ENCODE measurements at places on chromosomes 12 and 14.

DNA sequence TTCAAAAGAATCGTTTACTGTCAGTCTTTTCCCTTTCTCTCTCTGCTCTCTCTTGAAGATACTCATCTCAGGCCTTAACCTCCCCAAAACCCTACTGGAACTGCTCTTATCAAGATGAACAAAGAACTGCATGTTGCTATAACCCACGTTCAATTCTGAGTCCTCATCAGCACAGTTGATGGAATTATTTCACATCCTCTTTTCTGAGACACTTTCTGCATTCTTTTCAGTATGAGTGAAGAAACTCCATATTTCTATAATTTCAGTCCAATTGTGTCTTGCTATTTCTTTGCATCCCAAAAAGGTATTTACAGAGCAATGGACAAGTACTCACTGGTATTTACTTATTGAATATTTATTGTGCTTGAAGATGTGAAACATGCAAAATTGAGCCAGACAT is 160.1 kb upstream of the CPNE8 start:
- no peak for DNase-seq

DNA sequence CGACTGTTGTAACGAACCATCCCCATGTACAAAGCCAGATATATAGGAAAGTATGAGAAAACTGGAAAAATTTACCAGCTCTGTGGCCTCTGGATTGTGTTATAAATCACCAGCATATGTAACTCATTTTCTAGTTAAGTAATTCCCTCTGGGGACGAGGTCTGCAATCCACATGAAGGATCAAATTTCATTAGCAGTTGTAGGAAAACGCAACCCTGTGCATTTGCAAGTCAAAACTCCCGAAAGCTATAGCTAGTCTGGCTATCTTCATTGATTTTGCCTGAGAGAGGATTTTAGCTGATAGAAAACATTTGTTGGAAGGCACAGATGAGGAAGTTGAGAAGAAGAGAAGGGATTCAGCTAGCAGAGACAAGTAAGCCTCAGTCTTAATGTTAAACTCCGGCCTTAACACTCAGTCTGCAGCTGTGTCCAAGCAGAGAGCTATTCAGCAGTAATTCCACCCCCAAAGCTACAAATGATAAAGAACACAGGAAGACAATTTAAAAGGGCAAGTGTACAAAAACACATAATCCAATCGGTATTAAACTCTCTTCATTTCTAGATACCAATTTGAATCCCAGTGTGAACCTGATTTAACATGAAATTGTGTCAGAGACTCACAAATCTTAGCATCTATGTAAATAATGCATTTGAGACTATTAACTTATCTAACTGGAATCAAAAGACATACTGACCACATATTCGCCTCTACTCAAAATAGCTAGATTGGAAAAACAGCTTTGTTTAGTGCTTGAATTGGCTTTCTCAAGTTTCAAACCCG is 54.2 kb upstream of the CERS5 start:
- DNase-seq: no peak

GRCh38 chr14:68621400-68622365 is 171.2 kb downstream of the ZFP36L1 start:
- no peak for DNase-seq

- peak; percentile 87 for DNase-seq
Observed at GRCh38 chr12:57001448-57001906, 4.9 kb downstream of the ZBTB39 start.

DNA sequence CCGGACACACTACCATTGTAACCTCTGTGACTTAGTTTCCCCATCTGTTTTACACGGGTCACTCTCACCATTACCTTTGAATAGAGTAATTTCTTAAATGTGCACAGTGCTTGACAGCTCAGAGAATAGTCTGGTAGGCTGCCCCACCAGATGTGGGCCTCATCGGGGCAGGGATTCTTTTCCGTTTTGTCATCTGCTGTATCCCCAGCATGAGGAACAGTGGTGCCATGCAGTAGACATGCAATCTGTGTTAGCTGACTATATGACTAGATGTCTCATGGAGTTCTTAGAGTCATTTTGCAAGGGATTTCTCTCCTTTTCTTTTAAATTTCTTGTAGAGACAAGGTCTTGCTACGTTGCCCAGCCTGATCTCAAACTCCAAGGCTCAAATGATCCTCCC is 44.9 kb upstream of the PLEKHG3 start:
- no peak for DNase-seq

GRCh38 chr14:50551877-50552276 is 8.1 kb upstream of the ATL1 start:
- DNase-seq: no peak

DNA sequence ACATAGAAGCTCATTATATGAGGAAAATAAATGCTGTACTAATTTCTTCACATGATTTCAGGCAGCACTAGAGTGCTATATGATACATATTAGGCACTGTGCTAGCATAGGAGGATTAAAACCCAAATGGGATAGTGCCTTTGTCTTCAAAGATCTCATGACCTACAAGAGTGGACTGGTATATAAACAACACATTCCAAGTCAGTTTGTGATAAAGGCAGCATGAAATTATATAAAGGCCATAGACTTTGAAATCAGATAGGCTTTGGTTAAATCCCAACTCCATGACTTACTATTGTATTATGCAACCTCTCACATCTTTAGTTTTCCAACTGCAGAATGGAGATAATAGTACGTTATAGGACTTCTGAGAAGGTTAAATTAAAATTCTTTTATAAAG is 179.7 kb downstream of the RAD51B start:
- no peak for DNase-seq

- DNase-seq: peak; percentile 77
Observed at GRCh38 chr14:105061428-105062047, 3.7 kb downstream of the GPR132 start.

DNA sequence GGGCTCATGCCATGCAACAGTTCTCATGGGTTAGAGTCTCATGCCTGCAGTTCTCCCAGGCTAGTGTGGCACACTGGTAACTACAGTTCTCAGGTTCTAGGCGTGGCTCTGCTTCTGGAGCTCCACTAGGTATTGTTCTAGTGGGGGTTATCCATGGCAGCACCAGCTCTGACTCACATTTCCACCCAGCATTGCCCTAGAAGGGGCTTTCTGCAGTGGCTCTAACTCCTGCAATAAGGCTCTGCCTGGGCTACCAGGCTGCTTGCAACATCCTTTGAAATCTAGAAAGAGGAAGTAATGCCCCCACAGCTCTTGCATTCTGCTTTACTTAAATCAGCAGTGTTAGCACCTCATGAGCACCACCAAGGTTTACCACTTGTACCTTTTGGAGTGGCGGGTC is 220.3 kb upstream of the ARID2 start:
- no peak for DNase-seq

DNA sequence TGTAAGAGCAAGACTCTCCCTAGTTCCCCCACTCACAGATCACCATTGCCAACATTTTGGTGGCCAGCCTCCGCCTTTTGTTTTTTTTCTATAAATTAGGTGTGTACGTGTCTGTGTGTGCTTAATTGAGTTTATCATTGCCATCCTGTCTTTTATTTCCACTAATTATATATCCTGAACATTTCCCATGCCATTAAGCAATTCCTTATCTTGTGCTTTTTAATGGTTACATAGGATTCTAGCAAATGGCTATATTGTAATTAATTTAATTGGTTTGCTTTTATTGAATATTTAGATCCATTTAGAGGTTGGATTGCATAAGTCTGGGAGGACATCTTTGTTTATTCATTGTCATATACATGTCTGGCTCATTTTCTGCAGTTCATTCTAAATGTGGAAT is 107.3 kb upstream of the RTL1 start:
- DNase-seq: no peak

DNA sequence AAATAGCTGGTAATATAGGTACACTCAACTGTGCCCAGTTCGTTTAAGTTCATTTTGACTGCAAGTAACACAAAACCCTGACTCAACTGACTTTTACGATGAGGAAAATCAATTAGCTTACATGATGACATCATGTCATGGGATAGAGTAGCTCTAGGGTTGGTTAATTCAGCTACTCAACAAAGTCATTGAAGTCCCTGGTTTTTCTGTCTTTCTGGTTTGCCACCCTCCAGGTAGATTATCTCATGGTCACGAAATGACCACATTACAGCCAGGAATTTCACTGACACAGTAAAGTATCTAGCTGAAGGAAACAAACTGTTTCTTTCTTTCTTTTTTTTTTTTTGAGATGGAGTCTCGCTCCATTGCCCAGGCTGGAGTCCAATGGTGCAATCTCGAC is 68.5 kb upstream of the FUT8 start:
- DNase-seq: no peak

- no peak for DNase-seq
Observed at GRCh38 chr14:37791384-37792036, 196.1 kb downstream of the TTC6 start.

DNA sequence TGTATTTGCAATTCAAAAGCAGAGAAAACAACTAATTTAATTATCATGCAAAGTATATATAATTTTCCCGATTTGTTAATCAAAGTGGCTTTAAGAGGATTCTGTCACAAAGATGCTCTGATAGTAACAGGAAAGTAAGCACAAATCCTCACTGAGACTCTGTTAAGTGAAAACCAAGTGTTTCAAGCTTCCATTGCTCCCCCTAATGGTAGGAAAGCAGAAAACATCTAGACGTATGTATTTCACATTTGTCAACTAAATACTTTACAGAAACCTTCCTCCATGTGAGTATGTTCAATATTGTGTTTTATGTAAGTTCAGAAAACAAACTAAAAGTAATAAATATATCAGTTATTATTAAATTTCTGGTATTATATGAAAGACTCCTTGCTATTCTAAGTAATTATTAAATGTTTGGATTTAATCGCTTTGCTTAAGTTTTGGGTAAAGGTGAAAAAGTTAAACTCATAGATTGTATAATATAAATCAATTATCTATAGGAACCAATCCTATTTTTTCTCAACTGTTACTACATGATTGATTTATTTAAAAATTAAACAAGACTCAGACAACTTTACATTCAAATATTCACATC is 1.5 kb upstream of the NTS start:
- no peak for DNase-seq

DNA sequence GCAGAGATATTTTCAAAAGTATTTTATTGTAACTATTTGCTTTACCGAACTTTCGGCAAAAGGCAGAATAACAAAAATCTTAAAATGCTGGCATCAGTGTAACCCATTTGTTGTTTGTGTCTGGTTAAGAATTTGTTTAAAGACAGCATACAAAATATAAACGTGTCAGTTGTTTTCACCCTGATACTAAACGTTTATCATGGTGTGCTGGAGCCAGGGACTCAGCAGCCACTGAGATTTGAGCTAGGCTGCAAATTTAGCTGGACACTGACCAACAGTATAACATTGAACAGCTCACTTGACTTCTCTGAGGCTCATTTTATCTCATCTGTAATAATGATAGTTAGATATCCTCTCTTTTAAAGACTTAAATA is 183.7 kb downstream of the TMTC3 start:
- no peak for DNase-seq

- no peak for DNase-seq
Observed at GRCh38 chr12:14314801-14315200, 50.7 kb upstream of the ATF7IP start.

GRCh38 chr12:106090591-106091445 is 47.9 kb downstream of the NUAK1 start:
- DNase-seq: no peak

DNA sequence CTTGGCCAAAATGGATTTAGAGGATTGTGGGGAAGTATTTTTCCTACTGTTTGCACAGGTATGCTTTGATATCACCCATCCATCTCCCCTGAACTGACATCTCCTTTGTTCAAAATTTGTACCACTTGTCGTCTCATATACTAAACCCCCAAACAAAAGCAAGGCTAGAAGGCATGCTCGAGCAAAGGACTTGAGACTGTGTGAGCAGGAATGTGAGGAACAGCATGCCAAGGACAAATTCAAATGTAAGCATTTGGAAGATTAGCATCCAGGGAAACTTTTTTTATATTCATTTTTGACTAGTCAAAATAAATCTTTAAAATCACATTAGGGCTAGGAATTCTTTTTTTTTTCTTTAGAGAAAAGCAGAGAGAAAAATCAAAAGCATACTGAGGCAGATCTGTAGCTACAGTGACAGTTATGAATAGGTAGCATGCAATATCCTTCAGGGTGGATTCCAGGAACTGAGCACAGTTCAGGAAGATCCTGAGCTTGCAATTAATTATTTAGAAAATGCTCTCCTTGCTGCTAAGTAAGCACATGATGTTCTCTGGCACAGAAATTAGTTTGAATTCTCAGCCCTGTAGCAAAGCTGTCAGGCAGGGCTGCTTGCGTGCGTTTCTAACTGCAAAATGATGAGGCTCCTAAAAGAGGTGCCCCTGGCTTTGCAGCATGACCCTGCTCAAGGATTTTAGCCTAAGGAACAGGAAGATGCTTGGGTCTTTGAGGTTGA is 327.7 kb downstream of the LRIG3 start:
- DNase-seq: no peak

DNA sequence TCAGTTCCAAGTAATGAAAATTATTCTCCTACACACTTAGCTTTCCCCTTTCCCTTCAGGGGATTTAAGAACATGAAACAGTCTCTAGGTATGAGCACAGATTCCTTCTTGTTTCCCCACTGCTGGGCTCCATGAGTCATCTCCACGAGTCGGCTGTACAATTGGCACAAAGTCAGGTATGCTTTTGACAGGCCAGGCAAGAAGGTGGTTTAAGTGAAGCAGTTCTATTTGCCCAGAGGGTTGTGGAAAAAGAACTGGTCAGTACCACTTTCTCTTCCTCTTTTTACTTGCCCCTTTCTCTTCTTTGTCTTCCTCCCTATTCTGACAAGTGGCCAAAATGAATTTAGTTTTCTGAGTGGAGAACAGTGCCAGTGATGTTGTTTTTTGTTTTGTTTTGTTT is 16.3 kb downstream of the DYNC1H1 start:
- DNase-seq: no peak

GRCh38 chr14:88493392-88494185 is 61.2 kb downstream of the PTPN21 start:
- no peak for DNase-seq

- DNase-seq: no peak
Observed at GRCh38 chr14:100374876-100375265, 51.7 kb downstream of the SLC25A47 start.

DNA sequence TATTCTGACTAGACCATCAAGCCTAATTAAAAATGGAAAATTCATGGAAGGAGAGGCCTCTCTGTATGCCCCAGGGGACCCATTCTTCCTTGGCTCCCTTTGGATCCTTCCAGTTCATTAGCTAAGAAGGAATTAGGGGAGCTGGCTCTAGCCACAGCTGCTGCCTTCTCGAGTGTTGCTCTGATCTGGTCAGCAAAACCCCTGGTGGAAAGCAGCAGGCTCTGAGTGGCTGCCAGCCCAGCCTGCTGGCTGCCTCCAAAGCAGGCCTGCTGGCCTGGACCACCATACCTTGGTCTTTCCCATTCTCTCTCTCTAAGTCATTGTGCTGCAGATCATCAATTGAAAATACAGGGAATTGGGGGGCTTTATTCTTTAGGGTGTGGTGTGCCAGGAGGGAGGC is 29.0 kb upstream of the AKAP6 start:
- no peak for DNase-seq
